ENCODE measurements at places on chromosomes 5 and 9.

DNA sequence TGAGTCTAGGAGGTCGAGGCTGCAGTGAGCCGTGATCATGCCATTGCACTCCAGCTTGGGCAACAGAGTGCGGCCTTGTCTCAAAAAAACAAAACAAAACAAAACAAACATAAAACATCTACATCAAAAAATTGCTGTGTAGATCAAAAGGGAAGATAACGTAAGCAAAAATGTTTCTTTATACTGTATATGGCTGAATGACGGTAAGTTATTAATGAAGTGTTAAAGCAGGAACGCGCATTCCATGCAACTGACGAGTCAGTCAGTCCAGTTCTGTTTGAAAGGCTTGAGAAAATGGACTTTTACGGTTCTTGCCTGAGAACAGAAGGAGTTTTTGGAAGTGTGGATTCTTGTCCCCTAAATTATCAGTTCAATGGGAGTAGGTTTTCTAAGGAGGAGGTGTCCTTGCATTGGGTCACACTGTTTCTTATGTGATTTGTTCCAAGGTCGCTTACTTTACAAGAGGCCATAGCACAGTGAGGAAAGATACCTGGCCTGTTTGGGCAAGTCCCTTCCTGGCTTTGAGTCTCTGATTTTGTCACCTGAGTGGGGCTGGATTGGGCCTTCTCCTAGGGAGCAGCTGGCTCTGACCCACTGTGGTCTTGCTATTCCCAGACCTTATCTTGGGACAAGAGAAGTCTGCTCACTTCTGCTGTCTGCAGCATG lies 6.6 kb upstream of the PTGS1 start:
- H3K36me3 ChIP-seq, result no peaks in the 10 kb centered on the region
- no peak for DNase-seq
- no peak overlapping the region for H3K4me3 ChIP-seq
- H3K27me3 ChIP-seq, result peaks cover 27% of the 10 kb centered on the region
- H3K27ac ChIP-seq, result no peak overlapping the region

GRCh38 chr5:126301056-126301455 lies 122.2 kb upstream of the GRAMD2B start:
- no peaks in the 10 kb centered on the region for H3K27me3 ChIP-seq
- H3K27ac ChIP-seq, result no peak overlapping the region
- H3K4me3 ChIP-seq, result no peak overlapping the region
- no peaks in the 10 kb centered on the region for H3K4me1 ChIP-seq

DNA sequence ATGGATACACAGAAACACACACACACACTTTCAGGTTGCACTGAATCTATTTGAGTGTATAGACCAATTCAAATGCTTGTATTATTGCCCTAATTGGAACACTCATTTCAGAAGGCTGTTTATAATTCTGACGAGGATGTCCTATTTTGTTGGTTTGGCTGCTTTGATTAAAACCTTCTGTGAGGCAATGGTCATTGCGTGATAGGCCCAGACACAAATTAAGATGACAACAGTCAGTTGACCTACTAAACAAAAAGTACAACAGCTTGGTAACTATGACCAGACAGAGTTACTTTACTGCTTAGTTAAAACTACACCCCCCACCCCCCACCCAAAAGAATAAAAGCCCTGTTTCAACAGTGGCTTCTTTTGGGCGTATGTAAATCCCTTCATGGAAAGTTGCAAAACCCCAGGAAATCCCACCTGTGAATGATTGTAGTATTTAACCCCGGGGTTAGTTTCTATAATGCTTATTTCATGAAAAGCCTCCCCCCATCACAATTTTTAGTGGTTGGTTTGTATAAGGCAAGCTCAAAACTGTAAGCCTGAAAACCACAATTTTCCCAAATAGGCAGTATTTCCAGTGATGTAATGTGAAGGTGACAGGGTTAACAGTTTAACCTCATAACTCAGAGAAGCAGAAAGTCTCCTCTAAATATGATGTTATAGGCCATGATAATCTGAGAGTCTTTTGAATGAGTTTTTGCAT lies 340.8 kb downstream of the FGF10 start:
- H3K4me3 ChIP-seq, result no peak overlapping the region
- H3K27me3 ChIP-seq, result no peaks in the 10 kb centered on the region
- H3K36me3 ChIP-seq, result peaks cover 5% of the 10 kb centered on the region

DNA sequence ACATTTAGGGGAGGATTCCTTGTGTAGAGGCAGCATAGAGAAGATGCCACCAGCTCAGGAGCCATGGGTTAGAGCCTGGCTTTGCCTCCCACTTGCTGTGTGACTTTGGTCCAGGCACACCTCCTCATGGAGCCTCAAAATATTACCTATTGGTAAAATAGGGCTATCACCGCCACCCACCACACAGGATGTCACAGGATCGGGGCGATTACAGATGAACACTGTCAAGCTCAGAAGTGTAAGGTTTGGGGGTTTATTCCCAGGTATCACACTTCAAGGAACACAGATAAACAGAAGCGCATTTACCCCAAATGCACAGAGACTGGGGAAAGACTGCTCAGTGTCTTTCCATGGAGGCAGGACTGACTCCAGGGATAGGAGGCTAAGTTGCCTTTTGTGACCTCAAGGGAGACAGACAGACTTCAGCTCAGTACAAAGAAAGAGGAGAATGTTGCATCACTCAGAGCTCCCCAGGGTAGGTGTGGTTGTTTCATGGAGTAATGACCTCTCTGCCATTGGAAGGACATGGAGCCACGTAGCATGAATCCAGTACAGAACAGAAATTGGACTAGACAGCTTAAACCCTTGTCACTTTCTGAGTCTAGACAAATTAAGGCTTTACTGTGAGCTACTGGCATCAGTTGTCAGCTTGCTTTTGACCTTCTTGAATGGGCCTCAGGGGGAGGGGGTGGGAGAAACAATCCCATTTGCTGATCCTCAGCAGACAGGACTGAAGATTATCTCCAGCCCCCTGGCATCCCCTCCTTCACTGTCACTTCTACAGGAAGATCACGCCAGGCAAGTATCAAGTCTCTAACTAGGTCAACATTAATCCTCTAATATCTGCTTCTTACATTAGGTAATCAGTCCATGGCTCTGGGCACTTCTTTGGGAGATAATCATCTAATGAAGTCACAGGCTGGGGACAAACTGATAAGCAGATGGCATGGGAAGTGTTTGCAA lies 6.5 kb downstream of the TRAF1 start:
- H3K27me3 ChIP-seq, result no peaks in the 10 kb centered on the region
- peaks cover 51% of the 10 kb centered on the region for H3K4me1 ChIP-seq
- peaks cover 6% of the 10 kb centered on the region for H3K36me3 ChIP-seq
- peak overlapping the region; percentile 92 for H3K27ac ChIP-seq
- no peak overlapping the region for H3K4me3 ChIP-seq

DNA sequence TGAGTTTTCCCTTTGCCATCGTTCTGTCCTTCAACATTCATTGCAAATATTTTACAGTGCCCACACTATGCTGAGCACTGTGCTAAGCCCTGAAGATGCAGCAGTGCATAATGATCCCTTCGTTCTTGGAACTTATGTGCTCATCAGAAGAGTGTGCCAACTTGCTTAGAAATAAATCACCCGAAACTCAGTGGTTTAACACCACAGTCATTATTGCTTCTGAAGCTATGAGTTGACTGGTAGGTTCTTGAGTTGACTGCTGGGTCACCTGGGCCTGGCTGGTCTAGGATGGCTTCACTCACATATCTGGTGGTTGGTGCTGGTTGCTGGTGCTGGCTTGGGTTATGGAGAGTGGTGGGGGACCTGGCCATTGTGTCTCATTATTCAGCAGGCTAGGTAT lies 20.9 kb downstream of the PCSK5 start:
- no peak for DNase-seq
- no peaks in the 10 kb centered on the region for H3K27me3 ChIP-seq
- peaks cover 65% of the 10 kb centered on the region for H3K4me1 ChIP-seq
- H3K36me3 ChIP-seq, result peaks cover 65% of the 10 kb centered on the region
- no peak overlapping the region for H3K4me3 ChIP-seq
